ENCODE measurements at places on chromosomes 1 and 21. TPM values are rescaled to one million over a fixed set of nuclear protein-coding genes. Genes with fewer than 3 reads are reported as not detected.

FCRL2 gene
- total RNA-seq, result 0.19 TPM

NUDT4B gene
- total RNA-seq, result 6.1 TPM

INAVA gene
- not detected for total RNA-seq

KRTAP27-1 gene
- not detected for total RNA-seq

TGFBR3 gene
- total RNA-seq, result 53.8 TPM

CTSE gene
- not detected for total RNA-seq

TTC24 gene
- not detected for total RNA-seq

BARHL2 gene
- total RNA-seq, result not detected

ASH1L gene
- 52.6 TPM for total RNA-seq

MSH4 gene
- total RNA-seq, result 0.15 TPM

DNA sequence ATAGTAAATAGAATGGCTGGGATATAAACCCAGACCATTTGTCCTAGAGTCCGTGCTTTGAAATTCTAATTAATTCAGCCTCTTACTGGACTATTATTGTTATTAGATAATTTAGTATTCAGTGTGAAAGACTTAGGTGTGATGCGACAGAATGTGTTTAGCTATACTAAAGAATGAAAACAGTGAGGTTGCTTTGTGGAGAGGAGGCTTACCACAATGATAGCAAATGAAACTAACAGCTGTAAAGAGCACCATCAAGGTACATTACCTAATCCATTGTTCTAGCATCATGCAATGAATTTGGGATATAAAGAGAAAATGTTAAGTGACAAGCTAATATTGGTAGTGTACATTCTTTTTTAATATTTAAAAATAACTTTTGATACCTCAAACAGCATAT, 911.1 kb downstream of the KCNT2 start:
- no peak for DNase-seq

DNA sequence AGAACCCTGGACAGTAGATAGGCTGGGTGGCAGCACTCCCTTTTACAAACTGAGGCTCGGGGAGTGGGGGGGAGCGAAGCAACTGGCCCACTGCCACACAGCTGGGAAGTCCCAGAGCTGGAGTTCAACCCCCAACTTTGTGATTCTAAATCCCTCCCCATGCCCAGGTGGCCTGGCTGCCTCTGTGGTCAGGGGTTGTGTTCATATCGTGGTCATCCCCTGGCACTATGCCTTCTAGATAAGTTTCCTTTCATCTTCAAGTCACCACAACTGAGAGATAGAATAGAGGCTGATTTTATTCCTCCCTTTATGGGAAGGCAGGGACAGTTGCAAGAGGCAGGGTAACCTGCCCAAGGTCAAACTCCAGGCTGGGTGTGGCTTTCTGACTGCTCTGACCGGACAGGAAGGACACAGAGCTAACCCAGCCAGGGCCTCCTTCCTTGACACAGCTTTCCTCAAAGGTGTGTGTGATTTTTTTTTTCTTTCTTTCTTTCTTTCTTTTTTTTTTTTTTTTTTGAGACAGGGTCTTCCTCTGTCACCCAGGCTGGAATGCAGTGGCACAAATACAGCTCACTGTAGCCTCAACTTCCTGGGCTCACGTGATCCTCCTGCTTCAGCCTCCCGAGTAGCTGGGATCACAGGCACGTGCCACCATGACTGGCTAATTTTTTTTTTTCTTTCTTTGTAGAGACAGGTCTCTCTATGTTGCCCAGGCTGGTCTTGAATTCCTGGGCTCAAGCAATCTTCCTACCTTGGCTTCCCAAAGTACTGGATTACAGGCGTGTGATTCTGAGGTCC, 18.4 kb upstream of the TNFRSF1B start:
- no peak for DNase-seq

- DNase-seq, result no peak
Measured at GRCh38 chr21:43969115-43969444, 43.0 kb upstream of the TRAPPC10 start.

GRCh38 chr1:235855811-235856429, 10.8 kb downstream of the LYST start:
- no peak for DNase-seq

GRCh38 chr1:21550866-21551475, 41.7 kb downstream of the ALPL start:
- no peak for DNase-seq

- no peak for DNase-seq
Measured at GRCh38 chr21:42456457-42456856, 39.6 kb downstream of the RSPH1 start.

- DNase-seq, result no peak
Measured at GRCh38 chr1:209057901-209058300, 525.6 kb upstream of the CAMK1G start.

GRCh38 chr1:223033658-223034057, 109.4 kb downstream of the TLR5 start:
- DNase-seq, result no peak

DNA sequence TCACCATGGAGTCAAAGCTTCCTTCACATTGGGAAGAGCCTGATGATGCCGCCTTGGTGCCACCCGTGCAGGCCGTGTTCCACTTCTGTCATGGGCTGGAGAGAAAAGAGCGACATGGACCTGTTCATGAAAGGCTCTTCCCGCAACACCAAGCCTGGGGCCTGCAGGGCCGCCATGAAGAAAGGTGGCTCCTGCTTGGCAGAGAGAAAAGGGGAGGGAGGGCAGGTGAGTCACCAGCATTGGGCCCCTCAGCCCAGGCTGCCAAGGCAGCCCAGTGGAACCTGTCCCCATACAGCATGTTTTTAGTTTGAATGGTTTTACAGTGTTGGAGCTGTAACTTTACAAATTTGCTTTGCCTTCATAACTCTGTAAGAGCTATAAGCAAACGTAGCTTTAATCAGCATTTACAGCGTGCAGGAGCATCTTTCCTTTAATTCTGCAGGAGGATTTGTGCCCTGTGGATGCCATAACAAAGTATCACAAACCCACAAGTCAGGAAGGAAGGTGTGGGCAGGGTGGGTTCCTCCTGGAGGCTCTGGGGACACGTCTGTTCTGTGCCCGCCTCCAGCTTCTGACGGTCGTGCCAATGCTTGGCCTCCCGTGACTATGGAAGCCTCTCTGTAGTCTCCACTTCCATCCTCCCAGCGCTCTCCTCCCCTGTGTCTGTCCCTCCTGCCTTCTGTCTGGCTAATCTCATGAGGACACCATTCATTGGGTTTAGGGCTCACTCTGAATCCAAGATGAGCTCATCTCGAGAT, 49.1 kb downstream of the RIPK4 start:
- DNase-seq, result no peak

DNA sequence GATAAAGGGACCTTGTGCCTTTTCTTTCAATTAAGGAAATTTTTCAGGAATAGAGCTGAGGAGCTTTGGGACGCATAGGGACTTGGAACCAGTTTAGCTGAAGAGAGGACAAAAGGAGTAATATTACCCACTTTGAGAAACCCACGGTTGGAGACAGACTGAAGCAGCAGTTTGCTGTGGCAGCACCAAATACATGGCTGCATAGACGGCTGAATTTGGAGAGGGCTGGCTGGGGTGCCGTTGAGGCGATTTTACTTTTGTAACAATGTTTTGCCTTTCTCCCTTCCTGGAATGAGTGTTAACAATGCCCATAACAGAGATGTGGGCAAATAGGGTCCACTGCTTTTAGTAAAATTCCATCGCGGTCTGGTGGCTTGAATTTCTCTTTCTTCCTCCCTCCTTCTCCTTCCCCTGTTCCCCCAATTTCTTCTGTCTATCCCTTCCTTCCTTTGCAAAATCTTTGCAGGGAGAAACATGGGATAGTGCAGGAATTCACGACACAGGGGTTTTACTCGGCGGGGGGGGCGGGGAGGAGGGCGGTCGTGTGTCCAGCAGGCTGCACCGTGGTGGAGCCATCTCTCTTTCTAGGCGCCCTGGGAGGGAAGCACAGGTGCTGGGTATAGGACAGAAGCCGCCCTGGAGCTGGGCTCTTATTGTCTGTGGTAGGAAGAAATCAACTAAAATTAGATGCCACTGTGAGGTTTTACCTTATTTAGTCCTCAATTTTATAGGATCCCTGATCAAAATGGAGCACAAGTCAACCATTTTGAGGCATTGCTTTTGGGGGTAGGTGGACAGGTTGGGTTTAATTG, 6.8 kb downstream of the LHX4 start:
- DNase-seq, result no peak

- no peak for DNase-seq
Measured at GRCh38 chr1:3590951-3591865, 20.1 kb downstream of the MEGF6 start.

DNA sequence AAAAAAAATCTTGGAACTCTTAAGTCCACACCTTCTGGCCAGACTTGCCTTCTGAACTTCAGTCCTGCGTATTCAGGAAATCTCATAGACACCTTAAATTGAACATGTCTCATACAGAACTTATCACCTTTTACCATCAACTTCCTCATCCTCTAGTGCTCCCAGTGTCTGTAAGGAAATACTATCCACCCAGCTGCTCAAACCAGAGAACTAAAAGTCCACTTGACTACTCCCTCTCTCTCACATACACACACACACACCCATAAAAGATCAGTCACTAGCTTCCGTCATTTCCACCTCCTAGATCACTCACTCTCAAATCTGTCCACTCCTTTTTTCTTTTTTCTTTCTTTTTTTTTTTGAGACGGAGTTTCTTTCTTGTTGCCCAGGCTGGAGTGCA, 10.9 kb upstream of the CAP1 start:
- no peak for DNase-seq

GRCh38 chr1:241020851-241021697, 335.9 kb downstream of the RGS7 start:
- DNase-seq, result no peak

DNA sequence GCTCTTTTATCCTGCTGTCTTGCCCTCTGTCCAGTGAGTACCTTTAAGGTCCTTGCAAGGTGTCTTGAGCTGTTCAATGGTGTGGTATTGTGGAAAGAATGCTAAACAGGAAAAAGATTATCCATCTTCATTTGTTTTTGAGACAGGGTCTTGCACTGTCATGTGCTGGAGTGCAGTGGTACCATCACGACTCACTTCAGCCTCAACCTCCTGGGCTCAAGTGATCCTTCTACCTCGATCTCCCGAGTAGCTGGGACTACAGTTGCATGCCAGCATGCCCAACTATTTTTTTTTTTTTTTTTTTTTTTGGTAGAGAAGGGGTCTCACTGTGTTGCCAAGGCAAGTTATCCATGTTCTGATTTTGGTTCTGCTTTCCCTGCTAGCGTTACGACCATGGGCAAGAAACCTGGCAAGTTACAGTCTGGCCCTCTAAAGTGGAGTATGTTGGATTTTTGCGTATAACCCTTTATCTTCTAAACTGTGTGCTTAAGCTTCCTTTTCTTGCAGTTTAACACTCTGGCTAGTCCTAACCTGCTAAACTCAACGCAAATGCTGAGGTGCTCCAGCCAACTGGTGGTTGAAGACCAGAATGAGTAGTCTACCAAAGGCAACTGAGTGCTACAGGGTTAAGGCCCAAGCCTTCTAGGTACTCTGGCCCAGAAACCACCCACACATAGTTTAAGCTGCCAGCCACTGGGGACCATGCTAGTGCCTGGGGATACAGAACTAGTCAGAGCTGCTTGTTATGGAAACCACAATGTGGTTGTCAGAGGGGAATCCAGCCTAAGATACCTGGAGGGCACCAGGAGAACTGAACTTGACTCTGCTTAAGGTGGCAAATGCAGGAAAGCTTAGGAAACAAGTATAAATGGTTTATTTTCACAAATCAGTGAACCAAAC, 7.9 kb downstream of the RPL11 start:
- no peak for DNase-seq

DNA sequence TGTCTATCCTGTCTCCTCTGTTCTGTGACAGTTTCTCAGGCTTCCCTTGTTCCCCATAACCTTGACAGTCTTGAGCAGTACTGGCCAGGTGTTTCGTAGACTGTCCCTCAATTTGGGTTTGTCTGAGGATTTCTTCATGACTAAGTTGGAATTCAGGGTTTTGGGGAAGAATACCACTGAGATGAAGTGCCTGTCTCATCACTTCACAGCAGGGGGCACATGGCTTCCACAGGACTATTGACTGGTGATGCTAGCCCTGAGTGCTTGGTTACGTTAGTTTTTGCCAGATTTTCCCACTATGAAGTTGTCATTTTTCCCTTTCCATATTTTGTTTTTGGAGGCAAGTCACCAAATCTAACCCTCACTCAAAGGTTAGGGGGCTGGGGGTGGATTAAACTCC, 45.7 kb downstream of the CDCP2 start:
- no peak for DNase-seq

DNA sequence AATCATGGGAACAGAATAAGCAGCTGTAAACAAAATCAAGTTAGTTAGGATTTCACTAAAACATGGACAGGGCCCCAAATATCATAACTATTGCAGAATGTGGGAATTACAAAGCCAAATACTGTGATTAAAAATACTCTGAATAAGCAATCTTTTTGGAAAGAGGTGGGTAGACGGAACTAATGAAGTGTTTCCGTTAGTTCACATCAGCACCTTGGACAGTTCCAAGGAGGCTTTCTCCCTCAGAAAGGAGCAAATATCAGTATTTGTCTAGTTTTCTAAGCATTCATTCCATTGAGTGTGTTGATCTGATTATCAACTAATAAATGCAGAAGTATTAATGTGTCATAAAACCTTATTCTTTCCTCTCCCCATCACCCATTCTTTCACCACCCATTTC, 97.4 kb downstream of the FAM78B start:
- no peak for DNase-seq

- peak; percentile 23 for DNase-seq
Measured at GRCh38 chr21:14273736-14274538, 58.0 kb downstream of the RBM11 start.

- no peak for DNase-seq
Measured at GRCh38 chr1:61732726-61733125, 7.8 kb upstream of the TM2D1 start.

GRCh38 chr1:65105596-65105995, 42.4 kb upstream of the AK4 start:
- DNase-seq, result no peak

GRCh38 chr1:232667094-232667777, 37.3 kb upstream of the SIPA1L2 start:
- DNase-seq, result no peak

GRCh38 chr1:116764906-116765862, 11.0 kb downstream of the CD2 start:
- no peak for DNase-seq

DNA sequence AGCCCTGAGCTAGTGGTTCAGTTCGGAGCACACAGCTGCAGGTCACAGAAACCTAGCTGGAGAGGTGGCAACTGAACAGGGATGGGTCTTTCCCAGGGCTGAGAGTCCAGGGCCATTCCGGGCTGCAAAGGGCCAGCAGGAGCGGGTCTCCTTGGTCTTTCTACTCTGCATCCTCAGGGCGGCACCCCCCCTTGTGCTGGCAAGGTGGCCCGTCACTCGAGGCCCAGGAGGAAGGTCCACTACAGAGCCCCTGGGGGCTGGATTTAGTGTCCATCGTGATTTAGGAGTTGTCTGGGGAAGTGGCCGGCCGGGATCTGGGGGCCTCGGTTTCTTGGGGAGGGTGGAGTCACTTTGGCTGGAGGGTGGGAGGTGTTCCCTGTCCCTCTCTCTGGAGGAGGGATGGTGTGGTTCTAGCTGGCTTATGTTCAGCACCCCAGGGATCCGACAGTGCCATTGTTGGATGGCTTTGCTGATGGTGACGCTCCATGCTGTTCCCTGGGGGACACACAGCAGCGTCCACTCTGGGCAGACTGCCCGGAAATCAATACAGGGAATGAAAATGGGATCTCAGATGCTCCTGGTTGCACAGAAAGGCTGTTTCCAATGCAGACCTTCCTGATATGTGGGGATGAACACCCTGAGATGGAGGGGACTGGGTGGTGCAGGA, 64.4 kb downstream of the UMODL1 start:
- DNase-seq, result no peak
